ENCODE measurements at places on chromosomes 13 and 19. TPM values are rescaled to one million over a fixed set of nuclear protein-coding genes. Genes with fewer than 3 reads are reported as not detected.

The OR7D2 gene
- not detected for total RNA-seq

The LSM4 gene
- total RNA-seq, result 143 TPM

The EML2 gene
- 16.1 TPM for total RNA-seq

The SLC25A42 gene
- total RNA-seq, result 10.1 TPM

The NLRP4 gene
- not detected for total RNA-seq

The ANKRD24 gene
- 0.82 TPM for total RNA-seq

The IRGC gene
- total RNA-seq, result not detected

The EPN1 gene
- total RNA-seq, result 62.2 TPM

The NLRP11 gene
- not detected for total RNA-seq

The ZNF439 gene
- total RNA-seq, result 8.1 TPM

The ICAM4 gene
- 0.62 TPM for total RNA-seq

The SRRM5 gene
- not detected for total RNA-seq

The TRPC4 gene
- 2.1 TPM for total RNA-seq

The GRK1 gene
- not detected for total RNA-seq

The CEACAM1 gene
- 3.8 TPM for total RNA-seq

The STAP2 gene
- 14.7 TPM for total RNA-seq

The ZNF304 gene
- 13.5 TPM for total RNA-seq

The APOE gene
- 59.9 TPM for total RNA-seq

The ZNF229 gene
- total RNA-seq, result 12.3 TPM

The GRIK5 gene
- total RNA-seq, result 3.2 TPM

The VAV1 gene
- total RNA-seq, result 2.5 TPM

The DHDH gene
- total RNA-seq, result not detected

The APLP1 gene
- total RNA-seq, result 6.3 TPM

The KCNJ14 gene
- 0.51 TPM for total RNA-seq

The APBA3 gene
- total RNA-seq, result 17.1 TPM

The ZNF730 gene
- total RNA-seq, result 8.6 TPM

The ADGRE3 gene
- not detected for total RNA-seq

The KIRREL2 gene
- total RNA-seq, result 0.51 TPM

The KIR3DL3 gene
- total RNA-seq, result not detected

The SLC7A10 gene
- 3.1 TPM for total RNA-seq

The CEACAM20 gene
- not detected for total RNA-seq

The PTGER1 gene
- not detected for total RNA-seq

The HSD17B14 gene
- total RNA-seq, result 1.2 TPM

The IL11 gene
- not detected for total RNA-seq

The DIAPH3 gene
- total RNA-seq, result 6.3 TPM

The GPR18 gene
- total RNA-seq, result not detected

The POSTN gene
- total RNA-seq, result 795 TPM

The C5AR1 gene
- total RNA-seq, result 1.2 TPM

The DKKL1 gene
- total RNA-seq, result not detected

The ZNF888 gene
- total RNA-seq, result 5.5 TPM

Data from tongue (tissue), 3 donors.